SHP77 treated with DMSO at 0.1 percent for 48 hours (cell line): ENCODE measurements at places on chromosomes 6 and 20.

GRCh38 chr6:100810015-100810414, 71.1 kb downstream of the ASCC3 start:
- no peak for DNase-seq

DNA sequence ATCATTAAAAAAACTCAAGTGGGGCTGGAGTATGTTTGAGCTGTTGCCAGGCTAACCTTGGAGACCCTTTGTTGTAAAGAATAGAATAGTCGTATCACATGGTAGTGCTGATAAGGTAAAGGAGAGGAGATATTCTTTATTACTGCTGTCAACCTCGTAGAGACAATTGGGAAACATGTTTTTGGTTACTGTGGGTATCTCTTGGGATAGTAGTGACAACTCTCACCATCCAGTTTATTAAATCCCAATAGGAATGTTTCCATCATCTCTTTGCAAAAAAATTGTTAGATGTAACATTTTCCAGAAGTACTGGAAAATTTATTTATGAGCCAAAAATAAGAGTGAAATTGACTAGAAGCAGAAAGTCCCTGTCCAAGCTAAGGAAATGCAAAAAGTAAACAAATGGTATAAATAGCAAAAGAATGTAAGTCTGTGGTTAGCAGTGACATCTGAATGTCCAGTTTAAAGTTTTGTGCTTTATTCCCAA, 829.3 kb upstream of the CITED2 start:
- no peak for DNase-seq

DNA sequence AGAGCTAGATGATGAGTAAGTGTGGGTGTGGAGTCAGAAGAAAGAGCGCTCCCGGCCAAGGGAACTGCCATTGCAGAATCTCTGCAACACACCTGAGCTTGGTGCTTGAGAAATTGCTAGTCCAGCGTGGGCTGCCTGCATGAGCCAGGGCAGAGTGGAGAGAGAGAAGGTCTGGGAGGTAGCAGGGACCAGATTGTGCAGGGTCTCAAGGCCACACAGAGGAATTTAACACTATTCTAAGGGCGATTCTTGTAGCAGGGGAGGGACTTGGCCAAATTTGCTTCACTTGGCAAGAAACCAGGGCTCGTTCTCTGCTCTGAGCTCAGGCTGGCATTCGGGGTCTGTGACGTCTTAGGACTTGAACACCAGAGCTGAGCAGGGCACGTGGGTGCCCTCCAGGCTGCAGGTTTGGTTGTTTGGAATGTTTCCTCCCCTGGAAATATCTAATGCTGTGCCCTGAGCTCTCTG, 53.5 kb downstream of the BCAS4 start:
- DNase-seq = no peak

DNA sequence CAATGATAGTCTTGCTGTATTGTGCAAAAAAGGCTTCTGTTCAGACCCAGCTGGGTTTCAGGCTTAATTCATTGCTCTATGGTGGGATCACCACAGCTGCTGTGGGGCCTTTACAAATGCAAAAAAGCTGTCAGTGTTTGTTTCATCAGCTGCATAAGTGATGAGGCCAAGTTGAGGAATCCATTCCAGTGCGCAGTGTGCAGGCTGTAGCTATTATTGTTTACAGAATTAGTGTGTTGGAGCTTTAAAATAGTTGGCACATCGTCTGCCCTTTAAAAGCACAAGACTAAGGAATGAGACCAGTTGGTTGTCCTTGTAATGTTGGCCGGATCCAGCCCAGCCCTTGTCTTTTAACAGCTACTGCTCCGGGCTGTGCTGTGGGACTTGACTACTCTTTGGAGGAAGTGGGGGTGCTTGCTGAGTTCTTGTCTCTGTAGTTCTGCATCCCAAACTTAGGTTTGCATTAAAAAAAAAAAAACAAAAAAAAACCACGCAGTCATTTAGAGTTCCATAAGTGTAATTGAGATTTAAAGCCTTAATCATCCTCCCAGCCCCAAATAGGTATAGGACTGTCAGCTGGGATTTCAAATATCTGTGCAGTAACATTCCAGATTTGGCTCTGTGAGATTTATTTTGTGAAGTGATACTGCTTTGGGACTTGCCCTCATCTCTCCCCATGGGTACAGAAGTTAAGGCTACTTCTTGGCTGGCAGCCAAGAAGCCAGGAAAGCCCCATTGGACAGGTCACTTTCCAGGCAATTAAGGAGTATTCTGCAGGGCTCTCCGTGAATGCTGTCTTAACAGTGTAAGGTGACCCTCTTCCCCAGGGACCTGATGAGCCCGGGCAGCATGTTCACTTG, 19.3 kb downstream of the JARID2 start:
- DNase-seq = no peak

- DNase-seq = no peak
These were observed 175.8 kb upstream of the ARID1B start for GRCh38 chr6:156601152-156602065.

- no peak for DNase-seq
These were observed 1.2 kb downstream of the LIME1 start for GRCh38 chr20:63737695-63737944.

GRCh38 chr20:32479012-32479411, 106.1 kb downstream of the NOL4L start:
- no peak for DNase-seq

DNA sequence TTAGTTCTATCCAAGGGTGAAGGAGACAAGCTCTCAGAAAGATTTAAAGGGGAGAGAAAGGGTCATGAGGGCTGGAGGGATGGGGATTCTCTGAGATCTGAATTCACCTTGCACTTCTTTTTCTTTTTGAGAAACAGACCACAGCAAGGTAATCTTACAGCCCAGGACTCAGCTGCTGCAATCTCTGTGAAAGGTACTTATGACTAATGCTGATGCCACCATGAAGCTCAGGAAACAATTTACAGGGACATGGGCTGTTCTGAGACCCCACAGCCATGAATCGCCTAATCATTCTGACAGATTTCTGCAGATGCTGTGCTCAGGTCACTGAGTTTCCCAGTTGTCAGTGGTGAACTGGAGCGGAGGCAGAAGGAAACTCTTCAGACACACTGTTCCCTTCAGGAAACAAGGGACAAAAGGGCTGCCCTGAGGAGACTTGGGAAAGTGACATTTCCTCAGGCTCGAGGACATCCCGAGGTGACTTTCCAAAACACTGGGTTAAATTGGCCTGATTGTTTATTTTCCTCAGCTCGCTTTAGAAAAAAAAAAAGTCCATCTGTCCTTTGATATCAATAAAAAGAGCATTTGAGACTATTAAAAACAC, 103.8 kb upstream of the PLCB4 start:
- DNase-seq = no peak

DNA sequence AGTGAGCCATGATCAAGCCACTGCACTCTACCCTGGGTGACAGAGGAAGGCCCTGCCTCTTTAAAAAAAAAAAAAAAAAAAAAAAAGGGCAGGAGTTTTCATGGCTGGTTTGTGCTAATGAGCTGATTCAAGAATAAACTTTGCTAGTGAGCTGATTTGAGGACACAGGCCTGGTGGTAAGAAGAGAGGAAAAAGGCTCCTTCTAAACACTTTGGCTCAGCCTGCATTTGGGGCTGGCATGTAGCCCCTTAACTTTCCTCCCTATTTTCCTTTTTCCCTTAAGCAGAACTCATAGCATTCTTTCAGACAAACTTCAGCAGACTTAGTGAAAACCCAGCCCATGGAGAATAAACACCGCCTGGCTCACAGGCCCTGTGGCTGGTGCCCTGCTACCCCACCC, 432.7 kb downstream of the PTPRT start:
- no peak for DNase-seq

DNA sequence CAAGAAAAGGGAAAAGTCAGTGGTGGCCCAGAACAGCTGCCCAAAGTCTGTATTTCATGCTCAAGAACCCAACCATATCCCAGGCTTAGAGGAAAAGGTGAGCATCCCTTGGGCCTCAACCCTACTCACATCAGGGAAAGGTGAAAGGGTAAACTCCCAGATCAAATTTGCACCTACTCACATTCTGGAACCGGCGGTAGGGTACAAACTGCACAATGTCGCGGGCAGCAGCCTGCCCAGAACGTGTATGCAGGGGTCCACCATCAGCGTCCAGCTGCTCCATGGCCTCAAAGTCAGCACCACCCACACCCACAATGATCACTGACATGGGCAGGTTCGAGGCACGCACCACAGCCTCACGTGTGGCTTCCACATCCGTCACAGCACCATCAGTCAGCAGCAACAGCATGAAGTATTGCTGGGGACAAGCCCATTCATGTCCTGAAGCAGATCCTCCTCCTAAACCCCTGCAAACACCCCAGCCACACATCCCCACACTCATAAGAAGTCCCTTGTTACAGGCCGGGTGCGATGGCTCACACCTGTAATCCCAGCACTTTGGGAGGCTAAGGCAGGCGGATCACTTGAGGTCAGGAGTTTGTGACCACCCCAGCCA, 10.9 kb downstream of the SPAG4 start:
- no peak for DNase-seq

GRCh38 chr6:37819802-37820717, 533 bp downstream of the ZFAND3 start:
- no peak for DNase-seq

DNA sequence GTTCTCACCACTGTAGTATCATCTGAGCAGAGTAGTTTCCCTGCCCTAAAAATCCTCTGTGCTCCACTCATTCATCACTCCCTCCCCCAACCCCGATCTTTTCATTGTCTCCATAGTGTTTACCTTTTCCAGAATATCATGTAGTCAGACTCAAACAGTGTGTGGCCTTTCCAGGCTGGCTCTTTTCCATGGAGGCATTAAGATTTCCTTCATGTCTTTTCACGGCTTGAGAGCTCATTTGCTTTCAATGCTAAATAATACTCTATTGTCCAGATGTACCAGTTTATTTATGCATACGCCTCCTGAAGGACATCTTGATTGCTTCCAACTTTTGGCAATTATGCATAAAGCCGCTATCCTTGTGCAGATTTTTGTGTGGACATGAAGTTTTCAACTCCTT, 235.8 kb downstream of the PHACTR1 start:
- no peak for DNase-seq

- no peak for DNase-seq
These were observed 104.4 kb downstream of the RALGAPA2 start for GRCh38 chr20:20608041-20608440.

DNA sequence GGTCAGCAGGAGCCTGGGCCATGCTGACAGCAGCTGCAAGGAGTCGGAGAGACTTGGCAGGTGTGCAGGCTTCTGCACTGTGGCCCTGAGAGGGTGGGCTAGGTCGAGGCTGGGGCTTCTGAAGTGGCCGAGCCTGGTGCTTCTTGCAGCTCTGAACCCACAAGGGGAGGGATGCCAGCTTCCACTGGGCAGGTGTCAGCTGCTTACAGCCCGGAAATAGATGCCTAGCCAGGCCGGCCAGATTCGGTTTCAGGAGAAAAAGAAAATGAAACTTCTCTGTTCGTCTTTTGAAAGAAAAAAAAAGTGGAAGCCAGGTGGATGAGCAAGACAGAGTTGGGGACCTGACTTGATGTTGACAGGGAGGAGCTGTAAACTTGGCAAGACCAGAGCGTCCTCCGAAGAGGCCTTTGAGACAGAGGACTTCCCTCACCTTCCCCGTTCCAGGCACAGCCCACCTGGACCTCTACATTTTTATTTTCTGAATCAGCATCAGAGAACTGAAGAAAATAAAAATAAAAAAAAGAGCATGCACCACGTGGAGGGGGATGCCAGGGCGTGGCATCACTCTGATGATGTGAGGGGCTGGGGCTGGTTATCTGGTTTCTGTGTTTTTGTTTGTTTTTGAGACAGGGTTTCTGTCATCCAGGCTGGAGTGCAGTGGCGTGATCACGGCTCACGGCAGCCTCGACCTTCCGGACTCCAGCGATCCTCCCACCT, at the start of gene ZBP1:
Gene ZBP1, minus strand, starts transcription at position 153 of the 717 bp plus-strand sequence. Its CDS starts 131 bp downstream, at position 22.
- DNase-seq = no peak

GRCh38 chr6:170440437-170440836, 112.7 kb downstream of the PSMB1 start:
- DNase-seq = no peak

DNA sequence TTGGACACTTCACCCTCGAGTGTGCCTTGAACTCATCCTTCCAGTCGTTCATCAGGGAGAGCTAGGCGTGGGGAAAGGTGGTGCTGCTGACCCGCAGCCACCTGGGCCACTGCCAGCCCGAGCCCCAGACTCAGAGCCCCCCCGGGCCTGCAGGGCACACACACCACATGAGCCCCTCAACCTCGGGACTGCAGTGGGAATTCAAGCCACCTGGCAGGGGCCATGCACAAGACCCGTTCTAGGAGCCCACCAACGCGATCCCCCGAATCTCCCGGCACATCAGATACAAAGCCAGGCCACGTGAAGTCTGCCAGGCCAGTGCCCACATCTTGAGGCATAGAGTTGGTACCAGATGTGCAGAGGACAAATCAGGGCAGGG, 2.8 kb downstream of the ZNF512B start:
- DNase-seq = no peak

DNA sequence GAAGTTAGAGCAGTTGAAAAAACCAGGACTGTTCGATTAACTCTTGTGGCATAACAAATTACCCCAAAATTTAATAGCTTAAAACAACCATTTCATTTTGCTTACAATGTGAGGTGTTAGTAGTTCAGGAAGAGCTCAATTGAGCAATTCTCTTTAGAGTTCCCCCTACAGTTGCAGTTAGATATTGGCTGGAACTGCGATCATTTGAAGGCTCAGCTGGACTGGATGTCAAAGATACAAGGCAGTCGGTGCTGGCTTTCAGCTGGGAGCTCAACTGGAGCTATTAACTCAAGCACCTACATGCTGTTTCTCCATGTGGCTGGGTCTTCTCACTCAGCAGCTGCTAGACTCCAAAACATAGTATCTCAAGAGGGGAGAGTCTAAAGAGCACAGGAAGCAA, 96.0 kb upstream of the LOC128125822 start:
- no peak for DNase-seq

DNA sequence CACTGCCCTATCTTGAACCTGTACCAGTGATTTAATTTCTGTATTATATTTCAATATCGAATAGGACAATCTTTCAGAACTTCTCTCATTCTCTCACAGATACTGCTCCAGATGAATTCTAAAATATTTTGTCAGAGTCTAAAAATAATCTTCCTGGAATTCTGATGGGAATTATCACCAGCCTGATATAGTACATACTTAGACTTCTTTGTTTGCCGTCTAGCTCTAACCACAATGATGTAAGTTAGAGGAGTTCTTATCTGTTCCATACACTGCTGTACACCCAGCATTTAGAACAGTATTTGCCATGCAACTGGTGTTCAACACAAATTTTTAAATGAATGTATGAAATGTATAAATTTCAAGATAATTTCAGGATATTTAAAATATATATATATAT, 1.3 kb upstream of the HUS1B start:
- no peak for DNase-seq

- no peak for DNase-seq
These were observed 7.4 kb downstream of the STK35 start for GRCh38 chr20:2108987-2109386.

DNA sequence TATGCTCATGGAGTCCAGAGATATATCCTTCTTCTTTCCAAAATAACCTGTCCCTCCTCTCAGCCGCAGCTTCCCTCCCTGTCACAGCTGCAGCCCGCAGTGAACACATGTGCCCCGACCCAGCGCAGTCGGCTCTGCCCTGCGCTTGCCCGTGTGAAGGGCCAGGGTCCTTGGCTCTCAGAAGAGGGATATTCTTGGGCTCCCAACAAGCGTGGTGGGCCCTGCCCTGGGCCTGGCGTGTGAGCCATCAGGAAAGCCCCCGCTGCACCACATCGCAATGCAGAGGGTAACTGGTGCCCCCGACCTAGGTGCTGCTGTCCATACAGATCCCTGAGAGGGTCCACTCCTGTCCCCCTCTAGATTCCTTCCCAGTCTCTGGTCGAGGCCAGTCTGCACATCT, 65.2 kb downstream of the SSR1 start:
- no peak for DNase-seq

GRCh38 chr6:155272353-155273232, 8.8 kb downstream of the CLDN20 start:
- no peak for DNase-seq
